Fibroblast of skin of left quadriceps (primary cell): ENCODE measurements at places on chromosomes 4 and X.

GRCh38 chrX:44996277-44996676, 123.3 kb downstream of the KDM6A start:
- DNase-seq, result no peak

DNA sequence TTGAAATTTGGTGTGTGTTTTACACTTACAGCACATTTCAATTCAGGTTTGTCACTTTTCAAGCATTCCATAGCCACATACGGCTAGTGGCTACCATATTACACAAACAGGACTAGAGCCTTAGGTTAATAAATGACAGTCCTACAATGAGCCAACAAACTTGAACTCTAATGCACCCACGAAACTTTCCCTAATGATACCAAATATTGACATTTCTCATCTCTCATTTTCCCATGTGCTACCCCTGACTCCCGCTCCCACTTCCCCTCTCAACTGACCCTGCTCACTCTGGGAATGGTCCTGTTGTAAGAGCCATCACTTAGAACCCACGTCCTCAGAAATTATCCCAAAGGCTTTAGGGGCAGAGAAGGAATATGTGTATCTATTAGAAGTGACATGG, 4.9 kb upstream of the TLR10 start:
- no peak for DNase-seq

GRCh38 chrX:111086591-111087006, 9.4 kb upstream of the PAK3 start:
- no peak for DNase-seq

DNA sequence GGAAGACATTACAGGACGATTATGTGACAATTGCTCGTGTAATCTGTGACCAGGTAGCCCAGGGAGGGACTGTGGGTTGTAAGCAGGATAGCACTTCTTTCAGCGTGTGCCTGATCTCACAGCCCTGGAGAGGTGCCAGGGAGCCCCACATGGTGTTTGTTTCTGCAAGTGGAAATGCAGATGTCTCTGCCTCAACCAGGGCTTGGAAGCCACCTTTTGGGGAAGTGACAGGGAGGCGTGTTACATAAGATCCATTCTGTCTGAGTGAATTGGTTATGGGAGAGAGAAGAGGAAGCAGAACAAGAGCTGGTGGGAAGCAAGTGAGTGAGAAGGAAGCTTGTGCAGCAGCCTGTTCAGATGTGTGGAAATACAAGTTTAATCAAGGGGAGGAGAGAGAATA, 104.5 kb upstream of the GATB start:
- DNase-seq, result no peak

- DNase-seq, result peak; percentile 12
These were observed 12.4 kb upstream of the NFXL1 start for GRCh38 chr4:47926667-47927258.

- DNase-seq, result no peak
These were observed 1.4 kb downstream of the SEL1L3 start for GRCh38 chr4:25861280-25861950.

GRCh38 chrX:114065577-114066223, 518.2 kb upstream of the HTR2C start:
- DNase-seq, result no peak

GRCh38 chr4:55820279-55820678, 689 bp downstream of the EXOC1L start:
- DNase-seq, result no peak

DNA sequence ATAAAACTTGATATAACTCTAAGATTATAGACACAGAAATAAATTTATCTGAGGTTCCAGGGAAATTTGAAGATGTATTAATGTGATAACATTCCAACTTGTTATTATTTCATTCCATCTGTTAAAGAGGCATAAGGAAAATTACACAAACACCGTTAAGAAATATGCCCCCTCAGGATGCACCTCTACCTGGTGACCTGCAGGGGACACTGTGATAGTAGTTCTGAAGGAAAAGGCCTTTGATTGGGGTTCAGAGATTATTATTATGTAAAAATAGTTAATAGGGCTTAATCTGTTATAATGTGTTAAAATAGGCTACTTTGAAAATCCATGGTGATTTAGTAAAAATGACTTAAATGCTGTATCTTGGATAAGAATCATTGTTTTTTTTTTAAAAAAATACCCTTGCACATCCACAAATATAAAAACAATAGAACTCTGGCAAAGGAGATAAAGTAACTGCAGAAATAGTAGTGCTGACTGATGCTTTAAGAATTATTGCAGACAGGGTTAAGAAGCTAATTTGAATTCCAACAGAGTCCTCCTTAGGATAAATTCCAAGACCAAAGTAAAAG, 6.1 kb upstream of the ABRAXAS1 start:
- DNase-seq, result no peak

GRCh38 chr4:76513482-76513881, 78.5 kb downstream of the SHROOM3 start:
- no peak for DNase-seq

DNA sequence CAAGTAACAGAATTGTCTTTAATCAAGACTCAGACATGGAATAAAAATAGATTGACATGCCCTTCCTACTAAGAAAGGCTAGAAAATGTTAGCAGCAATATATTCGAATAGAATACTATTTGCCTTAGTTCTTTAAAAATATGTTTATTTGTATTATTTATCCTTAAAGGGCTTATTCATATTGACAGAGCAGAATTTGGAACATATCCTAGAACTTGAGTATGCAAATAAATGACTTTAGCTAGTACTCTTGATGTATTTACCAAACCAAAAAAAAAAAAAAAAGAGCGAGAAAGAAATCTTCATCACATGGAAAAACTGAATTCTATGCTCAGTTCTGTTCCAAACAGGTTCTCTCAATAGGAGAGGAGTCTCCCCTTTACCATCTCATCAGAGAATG, 68.9 kb upstream of the PPARGC1A start:
- no peak for DNase-seq

DNA sequence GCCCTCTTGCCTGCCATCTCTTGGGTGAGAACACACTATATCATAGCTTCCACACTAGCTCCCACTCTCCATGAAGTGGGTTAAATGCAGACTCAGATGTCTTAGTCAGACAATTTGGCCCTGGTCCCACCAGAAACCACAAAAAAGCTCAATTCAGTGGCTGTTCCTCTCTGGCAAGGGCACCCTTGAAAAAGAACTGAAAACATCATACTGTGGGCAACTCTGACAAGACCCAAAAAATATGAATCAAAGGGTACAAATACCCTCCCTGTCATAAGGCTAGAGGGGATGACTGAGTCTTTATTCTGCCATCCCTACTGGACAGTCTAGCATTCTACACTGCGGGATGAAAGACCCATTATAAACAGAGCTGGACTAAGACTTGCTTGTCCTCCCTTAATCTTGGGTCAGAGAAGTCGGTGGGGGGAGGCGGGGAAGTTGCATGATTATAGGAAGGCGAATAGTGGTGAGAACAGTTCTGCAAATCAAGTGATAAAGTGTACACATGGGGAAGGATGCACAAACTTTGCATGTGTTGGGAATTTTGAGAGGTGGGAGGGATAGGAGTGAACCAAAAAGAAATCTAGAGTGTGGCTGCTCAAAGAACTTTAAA, 172.1 kb downstream of the OPHN1 start:
- DNase-seq, result no peak

GRCh38 chr4:76597423-76597979, 162.5 kb downstream of the SHROOM3 start:
- no peak for DNase-seq
